ENCODE measurements at places on chromosomes 5 and 9.

DNA sequence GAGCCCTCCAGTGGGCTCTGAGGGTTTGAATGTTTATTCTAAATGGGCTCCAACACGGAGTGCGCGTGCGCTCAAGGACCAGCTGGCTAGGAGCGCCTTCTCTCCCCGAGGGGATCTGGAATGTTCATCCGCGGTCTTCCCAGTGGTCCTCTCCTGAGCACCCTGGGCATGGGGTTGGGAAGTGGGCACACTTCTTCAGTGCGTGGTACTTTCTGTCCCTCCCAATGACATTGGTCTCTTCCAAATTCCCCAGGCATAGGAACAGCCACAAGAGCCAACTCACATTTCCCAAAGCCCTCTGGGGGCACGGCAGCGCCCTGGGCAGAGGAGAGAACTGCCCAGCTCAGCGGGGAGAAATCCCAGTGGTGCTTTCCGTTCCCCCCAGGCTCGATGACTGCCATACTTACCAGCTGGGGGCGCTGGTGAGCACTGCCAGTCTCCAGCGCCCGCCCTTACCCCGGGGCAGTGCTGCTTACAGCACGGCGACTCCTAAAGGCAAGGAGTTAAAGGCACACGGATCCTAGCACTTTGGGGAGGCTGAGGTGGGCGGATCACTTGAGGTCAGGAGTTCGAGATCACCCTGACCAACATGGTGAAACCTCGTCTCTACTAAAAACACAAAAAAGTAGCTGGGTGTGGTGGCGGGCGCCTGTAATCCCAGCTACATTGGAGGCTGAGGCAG, 29.9 kb upstream of the OBP2B start:
- DNase-seq: peak; percentile 31

DNA sequence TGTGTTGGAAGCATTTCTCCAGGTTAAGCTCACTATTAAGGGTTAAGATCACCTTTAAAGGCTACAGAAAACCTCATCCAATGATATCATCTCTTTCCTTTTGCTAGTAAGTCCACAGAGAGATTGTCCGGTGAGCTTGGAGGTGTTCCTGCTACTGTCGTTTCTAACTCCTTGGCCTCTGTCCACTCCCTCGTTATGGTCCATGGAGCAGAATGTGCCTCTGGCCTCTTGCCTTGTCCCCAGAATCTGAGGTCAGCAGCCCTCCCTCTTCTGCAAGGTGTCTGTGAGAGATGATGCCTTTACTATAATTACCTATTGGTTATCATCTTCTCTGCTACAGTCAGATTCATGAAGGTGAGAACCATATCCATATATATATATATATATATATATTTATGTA, 15.0 kb downstream of the ORM2 start:
- DNase-seq: no peak

GRCh38 chr9:101512116-101512515, 21.5 kb upstream of the RNF20 start:
- no peak for DNase-seq

GRCh38 chr9:38278457-38278856, 114.0 kb upstream of the ALDH1B1 start:
- DNase-seq: no peak

- no peak for DNase-seq
These were observed 94.0 kb downstream of the ACTL7B start for GRCh38 chr9:108761655-108762347.

All from activated effector memory CD4-positive, alpha-beta T cell treated with Interleukin-2 at 50 U/mL for 16 hours (primary cell).